ENCODE measurements at places on chromosomes 12 and 14.
A peak's percentile ranks its signal among the peaks of the same experiment; 100 is the strongest.

DNA sequence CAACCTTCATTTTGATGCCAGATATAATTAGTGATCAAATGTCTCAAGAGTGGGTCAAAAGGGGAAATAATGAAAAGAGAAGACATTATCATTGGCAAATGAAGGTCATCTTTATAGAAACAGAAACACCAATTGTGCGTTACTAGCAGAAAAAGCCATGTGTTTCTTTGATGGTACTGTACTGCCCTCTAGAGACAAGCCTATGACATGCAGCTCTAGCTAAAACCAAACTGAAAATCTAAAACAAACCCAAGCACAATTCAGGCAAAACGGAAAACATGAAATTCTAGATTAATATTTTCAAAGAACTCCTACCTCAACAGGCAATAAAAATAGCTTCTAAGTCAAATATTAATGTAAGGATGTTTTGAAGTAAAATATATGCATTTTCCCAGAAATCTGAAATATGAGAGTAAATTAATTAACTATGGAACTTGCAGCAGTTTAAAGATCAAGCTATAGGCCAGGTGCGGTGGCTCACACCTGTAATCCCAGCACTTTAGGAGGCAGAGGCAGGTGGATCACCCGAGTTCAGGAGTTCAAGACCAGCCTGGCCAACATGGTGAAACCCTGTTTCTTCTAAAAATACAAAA, 115.4 kb downstream of the KLHL28 start:
- peak; percentile 67 for DNase-seq

GRCh38 chr12:81859521-81859920, 100.4 kb upstream of the PPFIA2 start:
- peak; percentile 25 for DNase-seq

DNA sequence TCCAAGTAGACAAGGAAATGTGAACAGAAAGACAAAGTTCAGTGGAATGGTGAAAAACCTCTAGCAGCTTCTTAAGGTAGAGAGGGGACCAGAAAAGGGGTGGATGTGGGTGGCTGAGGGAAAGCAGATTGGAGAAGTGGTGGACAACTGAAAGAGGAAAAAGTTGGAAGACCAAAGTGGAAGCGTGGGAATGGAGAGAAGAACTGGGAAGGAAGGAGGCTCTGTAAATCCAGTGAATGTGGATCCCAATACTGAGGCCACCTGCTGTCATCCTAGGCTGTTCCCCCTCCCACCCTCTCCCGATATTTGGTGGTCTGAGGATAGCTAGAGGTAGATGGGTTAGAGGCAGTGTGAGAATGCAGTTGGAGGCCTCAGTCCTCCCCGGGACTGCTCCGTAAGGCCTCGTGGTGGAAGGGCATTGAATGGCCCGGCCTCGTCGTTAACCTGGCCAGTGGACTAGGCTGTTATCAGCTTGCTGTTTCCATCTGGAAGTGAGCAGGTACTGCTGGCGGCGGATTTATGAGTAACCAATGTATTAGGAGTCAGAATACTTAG, 822 bp upstream of the POU6F1 start:
- DNase-seq = no peak

DNA sequence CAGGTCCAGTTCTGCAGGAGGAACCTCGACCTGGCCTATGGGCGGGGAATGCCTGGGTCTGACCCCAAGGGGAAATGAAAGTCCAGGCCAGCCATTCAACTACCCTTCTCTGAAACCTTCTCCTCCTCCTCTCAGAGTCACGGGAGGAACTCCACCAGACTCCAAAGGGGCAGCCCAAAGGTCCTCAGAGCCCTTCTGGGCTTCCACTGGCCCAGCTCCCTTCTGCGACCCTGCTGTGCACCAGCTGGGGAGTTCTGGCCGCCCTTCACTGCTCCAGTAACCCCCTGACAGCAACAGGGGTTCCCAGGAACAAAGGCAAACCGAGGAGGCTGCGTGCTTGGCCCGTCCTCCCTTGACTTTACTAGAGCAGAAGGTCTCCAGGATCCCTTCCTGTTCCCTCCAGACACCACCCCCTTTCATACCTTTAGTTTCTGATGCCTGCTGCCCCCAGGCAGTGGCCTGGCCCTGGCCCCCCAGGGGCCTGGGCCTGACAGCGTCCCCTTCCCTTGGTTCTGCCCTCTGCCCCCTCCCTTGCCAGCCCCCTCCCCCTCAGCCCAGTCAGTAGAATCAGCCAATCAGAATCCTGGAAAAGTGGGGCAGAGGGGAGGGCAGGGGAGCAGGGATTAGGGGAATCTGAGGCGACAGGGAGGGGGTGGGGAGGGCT, 850 bp upstream of the ZNF385A start:
- DNase-seq = no peak

GRCh38 chr14:95562892-95563685, 28.2 kb downstream of the GLRX5 start:
- DNase-seq = no peak

- DNase-seq = no peak
These were observed 99.3 kb downstream of the EEA1 start for GRCh38 chr12:92829686-92830282.

DNA sequence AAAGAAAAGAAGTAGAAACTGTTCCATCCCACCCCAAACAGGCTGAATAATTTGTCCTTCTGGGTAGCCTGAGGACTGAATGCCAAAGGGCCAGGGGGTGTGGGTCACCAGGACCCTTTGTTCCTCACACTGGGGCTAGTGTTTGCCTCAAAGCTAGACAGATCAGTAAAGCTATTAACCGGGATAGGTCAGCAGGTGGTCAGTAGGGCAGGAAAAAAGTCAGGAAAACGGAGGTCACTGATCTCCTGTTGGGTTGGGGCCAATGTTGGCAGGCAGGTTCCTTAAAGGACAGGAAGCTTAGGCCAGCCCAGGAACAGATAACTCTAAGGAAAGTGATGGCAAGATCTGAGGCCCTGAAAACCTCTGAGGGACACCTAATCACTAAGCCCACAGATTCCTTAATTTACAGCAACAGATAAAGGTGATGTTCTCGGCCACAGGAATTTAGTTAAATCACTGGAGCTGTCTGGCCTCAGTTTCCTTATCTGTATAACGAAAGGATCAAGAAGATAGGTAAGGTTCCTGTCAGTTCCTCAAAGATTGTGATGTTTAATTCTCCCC, 22.7 kb upstream of the TMPO start:
- no peak for DNase-seq

GRCh38 chr12:6540181-6540877, 6.0 kb downstream of the GAPDH start:
- DNase-seq = peak; percentile 97

GRCh38 chr12:124464062-124464461, 103.3 kb downstream of the NCOR2 start:
- DNase-seq = peak; percentile 37

- no peak for DNase-seq
These were observed 173.1 kb downstream of the APAF1 start for GRCh38 chr12:98818239-98818638.

All from cardiac fibroblast (primary cell).